Activated CD8-positive, alpha-beta memory T cell treated with anti-CD3 and anti-CD28 coated beads, Interleukin-2, amount 10 ng/mL, durations not matched to agents 7 days and 5 days (primary cell): ENCODE measurements at places on chromosomes 13 and 19. TPM values are rescaled to one million over a fixed set of nuclear protein-coding genes. Genes with fewer than 3 reads are reported as not detected.

Gene HDGFL2
- 57.8 TPM for total RNA-seq

DNA sequence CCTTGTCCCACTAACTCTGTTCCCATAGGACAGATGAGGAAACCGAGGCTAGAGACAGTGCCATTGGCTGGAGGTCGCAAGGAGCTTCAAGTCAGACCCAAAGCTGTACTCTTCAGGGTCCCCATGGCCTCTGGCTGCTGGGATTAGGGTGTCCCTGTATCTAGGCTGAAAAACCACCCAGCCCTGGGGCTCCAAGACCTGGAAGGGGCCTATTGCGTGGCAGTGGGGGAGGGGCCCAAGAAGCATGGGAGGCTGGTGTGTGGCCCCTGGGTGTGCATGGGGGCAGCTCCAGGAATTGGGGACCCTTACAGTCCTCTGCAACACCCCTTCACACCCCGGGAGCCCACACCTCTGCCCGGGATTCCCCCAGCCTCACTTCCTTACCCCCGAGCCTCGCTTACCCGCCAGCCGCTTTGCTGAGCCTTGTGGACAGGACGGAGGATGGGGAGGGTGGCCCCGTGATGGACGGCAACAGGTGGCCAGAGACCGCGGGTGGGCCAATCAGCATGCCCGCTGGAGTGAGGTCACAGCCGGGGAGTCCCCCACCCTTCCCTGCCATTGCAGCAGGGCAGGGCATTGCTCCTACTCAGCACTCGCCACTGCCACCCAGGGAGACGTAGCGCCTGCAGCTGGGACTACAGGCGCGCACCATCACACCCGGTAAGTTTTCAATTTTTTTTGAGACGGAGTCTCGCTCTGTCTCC is at the start of gene JSRP1:
TSS of gene JSRP1 (minus strand) at position 436 of the 704 bp plus-strand sequence. CDS start 1,103 bp downstream, outside the sequence.
- DNase-seq = no peak

Gene TPP2
- total RNA-seq = 95.7 TPM

DNA sequence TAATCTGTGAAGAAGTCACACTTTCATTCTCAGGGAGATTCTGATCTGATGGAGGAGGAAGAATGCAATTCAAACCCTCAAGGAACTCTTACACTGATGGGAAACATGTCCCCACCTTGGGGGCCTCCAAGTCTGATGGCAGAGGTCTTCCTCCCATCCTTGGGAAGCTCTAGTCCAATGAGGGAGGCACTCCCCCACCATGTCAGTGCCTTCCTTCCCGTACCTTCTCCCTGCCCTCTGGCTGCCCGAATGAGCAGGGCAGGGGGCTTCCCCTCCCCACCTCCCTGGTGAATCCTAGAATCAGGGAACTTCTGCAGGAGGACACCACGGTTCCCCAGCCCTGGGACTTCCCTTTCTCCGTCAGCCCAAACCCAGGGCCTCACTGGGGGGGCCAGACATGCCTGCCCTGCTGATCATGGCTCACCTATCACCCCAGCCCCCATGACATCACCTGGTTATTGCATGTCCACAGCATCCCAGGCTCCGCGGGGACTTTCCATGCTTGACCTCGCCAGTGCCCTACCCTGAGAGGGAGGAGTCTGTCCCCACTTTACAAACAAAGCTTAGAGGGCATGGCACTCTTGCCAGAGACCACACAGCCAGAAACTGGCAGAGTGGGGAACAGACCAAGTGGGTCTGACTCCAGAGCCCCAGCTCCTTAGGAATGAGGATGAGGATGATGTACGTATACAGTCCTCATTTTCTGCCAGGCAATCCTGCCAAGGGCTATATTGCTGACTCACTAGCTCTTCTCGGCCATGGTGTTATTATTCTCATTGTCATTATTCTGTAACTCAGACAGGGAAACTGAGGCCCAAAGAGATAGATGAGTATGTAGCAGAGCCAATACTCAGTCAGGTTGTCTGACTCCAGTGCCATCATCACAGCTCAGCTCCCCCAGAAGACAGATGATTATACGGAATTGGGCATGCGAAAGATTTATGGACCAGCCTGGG is 9.6 kb upstream of the BCL3 start:
- no peak for DNase-seq

Gene ZNF835
- total RNA-seq = 2.1 TPM

DNA sequence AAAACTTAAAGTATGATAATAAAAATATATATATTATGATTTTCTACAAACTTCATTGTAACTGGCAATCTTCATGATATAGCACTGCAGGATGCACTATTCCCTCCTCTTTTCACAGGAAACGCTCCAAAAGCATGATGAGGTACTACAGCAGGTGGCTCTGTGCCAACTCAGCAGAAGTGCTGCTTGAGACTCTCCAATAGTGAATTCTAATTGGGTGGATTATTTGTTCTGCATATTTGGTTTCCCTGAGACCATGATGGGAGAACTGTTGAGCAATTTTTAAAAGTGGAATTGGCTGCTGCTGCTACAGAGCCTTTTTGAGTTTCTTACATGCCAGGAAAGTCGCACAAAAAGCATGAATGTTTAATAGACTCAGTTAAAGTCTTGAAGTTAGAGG is 1782.4 kb upstream of the PCDH20 start:
- no peak for DNase-seq

DNA sequence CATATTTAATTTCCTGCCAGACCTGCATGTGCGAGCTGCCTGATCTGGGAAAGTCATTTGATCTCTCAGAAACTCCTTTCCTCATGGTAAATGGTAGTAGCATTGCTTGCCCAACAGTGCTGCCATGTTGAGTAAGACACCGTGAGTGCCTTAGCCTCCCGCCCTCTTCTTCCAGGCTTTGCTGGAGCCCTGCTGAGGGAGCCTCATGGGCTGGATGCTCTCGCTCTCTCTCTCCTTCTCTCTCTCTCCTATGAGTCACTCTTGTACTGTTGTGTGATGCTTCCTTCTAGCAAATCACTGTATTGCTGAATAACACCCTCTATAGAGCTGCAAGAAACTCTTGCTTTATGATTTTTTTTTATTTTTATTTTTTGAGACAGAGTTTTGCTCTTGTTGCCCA is 365.5 kb downstream of the UQCRFS1 start:
- no peak for DNase-seq

Gene PEX11G
- total RNA-seq = 1.9 TPM

- DNase-seq = no peak
Observed at GRCh38 chr13:113323869-113324268, 26.8 kb downstream of the LAMP1 start.

Gene ATP8B3
- total RNA-seq = 7.3 TPM

GRCh38 chr13:110664673-110665072 is 41.2 kb downstream of the CARS2 start:
- DNase-seq = no peak

Gene CYP2F1
- total RNA-seq = not detected

Gene PTPRH
- not detected for total RNA-seq

Gene TEKTIP1
- total RNA-seq = 5.7 TPM

- DNase-seq = no peak
Observed at GRCh38 chr13:54913668-54914067, 1885.1 kb downstream of the OLFM4 start.

DNA sequence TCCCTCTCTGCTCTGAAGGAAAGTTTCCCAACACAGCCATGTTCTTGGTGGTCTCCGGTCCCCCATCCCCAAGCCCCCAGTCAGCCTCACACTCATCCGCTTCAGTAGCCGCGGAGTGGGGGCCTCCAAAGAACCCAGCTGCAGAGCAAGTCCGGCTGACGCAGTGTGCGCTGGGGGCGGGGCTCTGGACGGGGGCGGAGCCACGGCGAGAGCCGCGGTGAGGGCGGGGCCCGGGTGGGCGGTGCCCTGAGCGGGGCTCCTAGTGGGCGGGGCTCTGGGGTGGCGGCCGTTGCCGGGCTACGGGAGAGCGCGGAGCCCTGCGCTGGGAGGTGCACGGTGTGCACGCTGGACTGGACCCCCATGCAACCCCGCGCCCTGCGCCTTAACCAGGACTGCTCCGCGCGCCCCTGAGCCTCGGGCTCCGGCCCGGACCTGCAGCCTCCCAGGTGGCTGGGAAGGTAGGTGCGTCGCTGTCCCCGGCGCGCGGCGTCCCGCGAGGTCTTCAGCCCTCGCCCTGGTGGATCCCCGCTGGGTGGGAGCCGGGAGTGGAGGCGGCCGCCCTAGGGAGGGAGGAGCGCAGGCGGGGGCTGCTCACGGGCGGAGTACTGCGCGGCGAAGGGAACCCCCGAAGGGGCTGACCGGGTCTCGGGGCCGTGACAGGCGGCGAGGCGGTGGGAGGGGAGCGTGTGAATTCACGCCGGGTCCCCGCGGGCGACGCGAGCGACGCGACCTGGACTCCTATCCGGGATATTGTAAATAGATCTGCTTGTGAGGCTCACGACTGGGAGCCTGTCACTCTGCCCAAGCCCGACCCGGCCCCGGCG is 9.1 kb downstream of the TNFRSF19 start:
- peak; percentile 92 for DNase-seq

DNA sequence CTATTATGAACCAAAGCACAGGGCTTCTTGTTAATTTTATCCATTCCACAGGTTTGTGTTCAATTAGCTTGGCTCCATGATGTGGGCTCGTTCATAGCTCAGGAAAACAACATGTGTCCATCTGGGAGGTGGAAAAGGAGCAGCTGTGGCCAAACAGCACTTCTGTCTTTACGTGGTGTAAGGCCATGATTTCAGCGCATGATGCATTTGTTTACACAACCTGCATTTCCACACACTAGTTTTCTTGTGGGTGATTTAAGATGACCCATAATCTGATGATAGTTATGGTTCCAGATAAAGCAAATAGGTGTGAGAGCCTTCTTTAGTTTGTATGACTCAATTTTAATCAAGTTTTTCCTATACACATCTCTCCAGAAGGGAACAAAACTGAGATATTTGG is 101.7 kb downstream of the TNFRSF19 start:
- no peak for DNase-seq

Gene HCN2
- total RNA-seq = 0.75 TPM

- DNase-seq = no peak
Observed at GRCh38 chr13:49908637-49909036, 27.5 kb downstream of the SPRYD7 start.
